ENCODE measurements at places on chromosomes 4 and X.

DNA sequence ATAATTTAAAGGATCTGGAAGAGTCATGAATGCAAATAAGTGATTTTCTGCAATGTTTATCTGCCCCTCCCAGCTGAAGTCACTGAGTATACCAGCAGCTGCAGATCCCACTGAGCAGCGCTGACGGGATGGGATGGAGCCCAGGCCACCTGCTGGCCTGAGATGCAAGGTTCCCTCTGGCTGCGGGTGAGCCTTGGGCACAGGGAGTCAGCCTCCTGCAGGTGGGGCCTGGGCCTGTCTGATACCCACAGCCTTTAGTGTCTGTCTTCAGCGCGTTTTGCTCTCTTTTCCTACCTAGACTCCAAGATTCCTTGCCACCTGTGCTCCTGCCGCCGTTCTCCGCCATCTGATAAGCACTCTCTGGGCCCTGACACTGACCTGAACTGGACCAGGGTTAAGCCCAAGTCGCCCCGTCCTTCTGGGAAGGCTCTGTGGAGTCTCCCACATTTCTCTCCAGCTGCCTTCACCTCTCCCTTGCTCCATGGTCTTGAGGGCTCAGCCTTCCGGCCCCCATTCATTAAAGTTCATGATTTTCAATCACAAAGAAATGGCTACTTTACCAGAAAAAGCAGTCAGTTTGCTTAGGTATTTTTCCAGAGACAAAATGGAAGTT, 223.1 kb upstream of the FAT1 start:
- H3K27ac ChIP-seq: no peak overlapping the region
- no peak overlapping the region for H3K4me3 ChIP-seq
- H3K36me3 ChIP-seq: no peaks in the 10 kb centered on the region

DNA sequence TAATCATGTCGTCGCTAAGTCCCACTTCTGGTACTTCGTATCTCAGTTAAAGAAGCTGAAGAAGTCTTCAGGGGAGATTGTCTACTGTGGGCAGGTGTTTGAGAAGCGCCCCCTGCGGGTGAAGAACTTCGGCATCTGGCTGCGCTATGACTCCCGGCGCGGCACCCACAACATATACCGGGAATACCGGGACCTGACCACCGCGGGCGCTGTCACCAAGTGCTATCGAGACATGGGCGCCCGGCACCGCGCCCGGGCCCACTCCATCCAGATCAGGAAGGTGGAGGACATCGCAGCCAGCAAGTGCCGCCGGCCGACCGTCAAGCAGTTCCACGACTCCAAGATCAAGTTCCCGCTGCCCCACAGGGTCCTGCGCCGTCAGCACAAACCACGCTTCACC, 11.3 kb downstream of the PNCK start:
- H3K27ac ChIP-seq: no peak overlapping the region
- DNase-seq: no peak
- no peaks in the 10 kb centered on the region for H3K36me3 ChIP-seq
- H3K4me3 ChIP-seq: no peak overlapping the region
- peaks cover 42% of the 10 kb centered on the region for H3K27me3 ChIP-seq
- no peaks in the 10 kb centered on the region for H3K4me1 ChIP-seq

DNA sequence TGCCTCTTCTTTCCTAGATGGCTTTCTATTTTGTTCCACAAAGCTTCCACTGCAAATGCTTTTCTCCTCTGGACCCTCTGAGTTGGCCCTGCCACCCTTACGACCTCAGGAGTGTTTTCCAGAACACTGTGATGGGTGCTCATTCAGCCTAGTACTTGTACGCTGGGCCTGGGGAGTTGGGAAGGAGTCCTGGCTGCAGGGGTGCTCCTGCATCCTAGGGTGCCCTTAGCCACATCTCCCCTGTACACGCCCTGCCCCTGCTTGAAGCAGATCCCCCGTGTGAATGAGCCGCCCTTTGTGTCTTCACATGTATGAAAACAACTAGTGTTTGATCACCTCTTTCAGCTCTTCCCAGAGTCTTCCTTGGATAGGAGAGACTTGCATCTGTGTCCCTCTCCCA, 64.2 kb downstream of the MTMR1 start:
- H3K27ac ChIP-seq: no peak overlapping the region
- no peaks in the 10 kb centered on the region for H3K4me1 ChIP-seq
- no peak overlapping the region for H3K4me3 ChIP-seq
- no peak for DNase-seq

- H3K27me3 ChIP-seq: no peaks in the 10 kb centered on the region
- no peaks in the 10 kb centered on the region for H3K36me3 ChIP-seq
- H3K27ac ChIP-seq: no peak overlapping the region
Measured at GRCh38 chrX:20240201-20240600, 26.5 kb downstream of the RPS6KA3 start.

GRCh38 chr4:117777721-117778120, 256.6 kb upstream of the NDST3 start:
- no peak overlapping the region for H3K27ac ChIP-seq
- H3K36me3 ChIP-seq: no peaks in the 10 kb centered on the region
- no peaks in the 10 kb centered on the region for H3K27me3 ChIP-seq
- H3K4me1 ChIP-seq: no peaks in the 10 kb centered on the region
- H3K4me3 ChIP-seq: no peak overlapping the region

- peaks cover 7% of the 10 kb centered on the region for H3K4me1 ChIP-seq
- no peak overlapping the region for H3K27ac ChIP-seq
- DNase-seq: peak; percentile 43
- no peaks in the 10 kb centered on the region for H3K27me3 ChIP-seq
Measured at GRCh38 chr4:3286335-3287175, 6.3 kb upstream of the RGS12 start.

DNA sequence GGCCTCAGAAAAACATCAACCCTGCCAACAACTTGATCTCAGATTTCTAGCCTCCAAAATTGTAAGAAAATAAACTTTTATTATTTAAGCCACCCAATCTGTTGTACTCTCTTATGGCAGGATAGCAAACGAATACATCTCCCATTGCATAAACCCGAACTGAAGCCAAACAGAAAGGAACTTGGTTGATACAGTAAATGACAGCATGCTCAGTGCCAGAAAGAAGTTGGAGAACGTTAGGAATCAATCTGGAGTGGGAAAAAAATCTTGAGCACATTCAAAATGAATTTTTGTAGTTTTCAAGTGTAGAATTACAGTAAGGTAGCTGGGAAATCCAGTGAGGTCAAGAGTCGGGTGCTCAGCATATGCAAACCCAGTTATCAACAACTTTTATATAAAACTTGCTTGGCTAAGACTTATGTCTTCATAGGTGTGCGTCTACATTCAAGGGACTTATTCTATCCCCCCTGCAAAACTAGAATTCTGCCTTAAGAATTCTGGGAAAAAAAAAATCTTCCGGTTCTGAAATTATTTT, 157.5 kb upstream of the ANKRD50 start:
- H3K27ac ChIP-seq: no peak overlapping the region
- no peak for DNase-seq
- no peaks in the 10 kb centered on the region for H3K36me3 ChIP-seq
- no peak overlapping the region for H3K4me3 ChIP-seq
- H3K27me3 ChIP-seq: no peaks in the 10 kb centered on the region
- H3K4me1 ChIP-seq: no peaks in the 10 kb centered on the region

DNA sequence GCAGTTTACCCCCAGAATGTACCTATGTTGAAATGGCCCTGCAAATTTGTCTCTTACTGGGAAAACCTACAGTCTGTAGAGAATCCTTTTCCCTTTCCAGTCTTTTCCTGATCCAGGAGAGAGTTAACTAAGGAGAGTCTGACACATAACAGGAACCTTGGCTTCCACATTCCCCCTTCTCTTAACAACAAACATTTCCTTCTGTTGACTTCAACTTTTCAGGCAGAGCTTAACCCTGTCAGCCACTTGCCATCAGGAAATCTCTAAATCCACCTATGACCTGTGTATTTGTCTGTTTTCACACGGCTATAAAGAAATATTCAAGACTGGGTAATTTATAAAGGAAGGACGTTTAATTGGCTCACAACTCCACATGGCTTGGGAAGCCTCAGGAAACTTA, 45.6 kb upstream of the GPR78 start:
- H3K4me3 ChIP-seq: no peak overlapping the region
- no peak for DNase-seq
- H3K36me3 ChIP-seq: no peaks in the 10 kb centered on the region
- H3K27ac ChIP-seq: no peak overlapping the region
- H3K4me1 ChIP-seq: peaks cover 5% of the 10 kb centered on the region

- no peaks in the 10 kb centered on the region for H3K27me3 ChIP-seq
- no peaks in the 10 kb centered on the region for H3K4me1 ChIP-seq
- no peak overlapping the region for H3K4me3 ChIP-seq
- DNase-seq: no peak
- H3K36me3 ChIP-seq: no peaks in the 10 kb centered on the region
Measured at GRCh38 chr4:1959104-1959384, 49.7 kb downstream of the NELFA start.

- no peak overlapping the region for H3K4me3 ChIP-seq
- no peaks in the 10 kb centered on the region for H3K4me1 ChIP-seq
- H3K27me3 ChIP-seq: peaks cover 7% of the 10 kb centered on the region
- H3K27ac ChIP-seq: no peak overlapping the region
Measured at GRCh38 chrX:108304210-108304609, 134.0 kb downstream of the COL4A6 start.

GRCh38 chrX:66203114-66203513, 39.1 kb downstream of the HEPH start:
- no peak for DNase-seq
- H3K36me3 ChIP-seq: no peaks in the 10 kb centered on the region
- H3K4me1 ChIP-seq: no peaks in the 10 kb centered on the region

GRCh38 chrX:123833387-123833786, 26.5 kb upstream of the XIAP start:
- peak; percentile 58 for DNase-seq
- H3K27me3 ChIP-seq: no peaks in the 10 kb centered on the region
- H3K4me1 ChIP-seq: no peaks in the 10 kb centered on the region
- no peaks in the 10 kb centered on the region for H3K36me3 ChIP-seq

- no peak overlapping the region for H3K4me3 ChIP-seq
- H3K4me1 ChIP-seq: peaks cover 76% of the 10 kb centered on the region
- DNase-seq: no peak
Measured at GRCh38 chr4:102809691-102810090, 17.7 kb downstream of the UBE2D3 start.

- H3K27me3 ChIP-seq: peaks cover 30% of the 10 kb centered on the region
- H3K36me3 ChIP-seq: no peaks in the 10 kb centered on the region
- no peak overlapping the region for H3K4me3 ChIP-seq
- peaks cover 11% of the 10 kb centered on the region for H3K4me1 ChIP-seq
Measured at GRCh38 chrX:40166582-40166981, 68.8 kb upstream of the BCOR start.

- no peaks in the 10 kb centered on the region for H3K27me3 ChIP-seq
- no peaks in the 10 kb centered on the region for H3K4me1 ChIP-seq
- H3K4me3 ChIP-seq: no peak overlapping the region
- H3K36me3 ChIP-seq: no peaks in the 10 kb centered on the region
Measured at GRCh38 chr4:26069218-26069617, 155.2 kb downstream of the SMIM20 start.

- DNase-seq: no peak
- no peak overlapping the region for H3K27ac ChIP-seq
- H3K27me3 ChIP-seq: no peaks in the 10 kb centered on the region
- H3K4me3 ChIP-seq: no peak overlapping the region
Measured at GRCh38 chr4:131054489-131055019, 1958.6 kb downstream of the C4orf33 start.

GRCh38 chrX:47749185-47749967, 87.3 kb upstream of the ZNF81 start:
- H3K27ac ChIP-seq: peak overlapping the region; percentile 2
- H3K27me3 ChIP-seq: peaks cover 5% of the 10 kb centered on the region
- peak; percentile 20 for DNase-seq

GRCh38 chr4:120881846-120882245, 40.7 kb downstream of the PRDM5 start:
- no peaks in the 10 kb centered on the region for H3K27me3 ChIP-seq
- no peak overlapping the region for H3K4me3 ChIP-seq
- H3K4me1 ChIP-seq: no peaks in the 10 kb centered on the region
- H3K36me3 ChIP-seq: no peaks in the 10 kb centered on the region
- no peak for DNase-seq

DNA sequence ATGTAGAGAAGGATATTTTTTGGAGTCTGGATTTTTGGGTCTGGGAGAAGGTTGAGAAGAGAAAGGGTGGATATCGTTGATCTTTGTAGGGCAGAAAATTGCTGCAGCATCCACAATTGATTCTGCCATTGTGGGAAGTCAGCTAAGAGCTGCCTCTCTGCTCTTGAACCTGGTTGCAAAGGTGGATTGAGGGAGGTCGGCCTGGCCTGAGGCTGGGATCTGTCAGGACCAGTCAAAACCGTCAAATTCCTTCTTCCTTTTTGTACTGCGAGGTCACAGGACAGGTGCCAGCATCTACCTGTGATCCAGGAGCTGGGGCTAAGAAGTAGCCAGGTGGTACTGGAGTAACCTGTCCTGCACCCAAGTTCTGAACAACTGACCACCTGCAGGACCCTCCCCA, 93.7 kb downstream of the SHOX start:
- H3K27me3 ChIP-seq: no peaks in the 10 kb centered on the region
- no peak for DNase-seq
- H3K36me3 ChIP-seq: no peaks in the 10 kb centered on the region
- no peak overlapping the region for H3K27ac ChIP-seq
- no peaks in the 10 kb centered on the region for H3K4me1 ChIP-seq

GRCh38 chr4:23897564-23898109, 7.8 kb upstream of the PPARGC1A start:
- DNase-seq: no peak
- H3K27ac ChIP-seq: no peak overlapping the region
- no peak overlapping the region for H3K4me3 ChIP-seq
- no peaks in the 10 kb centered on the region for H3K4me1 ChIP-seq
- no peaks in the 10 kb centered on the region for H3K36me3 ChIP-seq
- H3K27me3 ChIP-seq: no peaks in the 10 kb centered on the region

DNA sequence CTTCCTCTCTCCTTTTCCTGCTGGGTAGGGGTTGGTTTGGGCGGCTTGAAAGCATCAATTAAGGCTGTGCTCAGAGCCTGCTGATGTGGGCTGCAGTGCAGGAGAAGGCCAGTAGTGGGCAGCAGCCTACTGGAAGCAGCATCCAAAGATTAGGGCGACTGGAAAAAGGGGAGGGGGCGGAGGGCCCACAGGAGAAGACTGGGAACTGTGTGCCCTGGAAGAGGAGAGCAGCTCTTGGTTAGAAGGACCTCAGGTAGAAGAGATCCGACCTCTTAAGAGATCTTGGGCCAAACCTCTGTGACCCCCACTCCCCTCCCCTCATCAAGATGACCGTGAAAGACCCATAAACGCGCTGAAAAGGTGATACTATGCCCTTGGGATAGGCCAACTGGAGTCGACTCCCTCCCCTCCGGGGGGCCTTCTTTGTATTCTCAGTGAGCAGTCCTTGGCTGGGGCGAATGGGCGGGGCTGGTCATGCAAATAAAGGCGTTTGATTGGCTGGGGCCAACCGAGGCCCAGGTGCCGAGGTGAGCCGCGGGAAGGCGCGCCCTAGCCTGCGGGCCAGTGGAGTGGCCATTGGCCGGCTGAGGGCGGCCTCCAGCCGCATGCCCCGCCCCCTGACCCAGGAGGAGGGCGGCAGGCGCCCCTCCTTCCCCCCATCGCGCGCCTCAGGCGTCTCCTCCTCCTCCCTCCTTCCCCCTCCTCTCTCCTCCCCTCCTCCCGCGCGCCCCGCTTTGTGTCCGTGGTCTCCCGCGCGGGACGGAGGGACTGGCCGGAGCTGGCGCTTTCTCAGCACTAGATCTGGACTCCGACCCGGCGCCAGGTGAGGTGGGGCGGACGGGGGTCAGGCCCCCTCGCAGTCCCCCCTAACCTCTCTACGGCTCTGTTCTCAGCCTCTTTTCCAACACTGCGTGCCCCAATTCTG, 10.1 kb downstream of the DLG3 start:
- DNase-seq: peak; percentile 65
- H3K4me3 ChIP-seq: no peak overlapping the region
- peaks cover 8% of the 10 kb centered on the region for H3K27me3 ChIP-seq
- H3K36me3 ChIP-seq: no peaks in the 10 kb centered on the region

GRCh38 chrX:115560978-115561604, at the start of gene PLS3:
Gene PLS3 (plus strand): TSS chrX:115561174. CDS start chrX:115610251, 49,077 bp downstream.
- peak; percentile 79 for DNase-seq
- peaks cover 28% of the 10 kb centered on the region for H3K27me3 ChIP-seq
- no peaks in the 10 kb centered on the region for H3K36me3 ChIP-seq
- peak within 1 kb of the TSS; percentile 82 for H3K27ac ChIP-seq
- H3K4me3 ChIP-seq: peak within 1 kb of the TSS; percentile 3

Data from adrenal gland (tissue), 19 donors.